ENCODE measurements at places on chromosomes 1 and 21.

GRCh38 chr1:59879996-59880505, 46.5 kb downstream of the CYP2J2 start:
- DNase-seq, result no peak

DNA sequence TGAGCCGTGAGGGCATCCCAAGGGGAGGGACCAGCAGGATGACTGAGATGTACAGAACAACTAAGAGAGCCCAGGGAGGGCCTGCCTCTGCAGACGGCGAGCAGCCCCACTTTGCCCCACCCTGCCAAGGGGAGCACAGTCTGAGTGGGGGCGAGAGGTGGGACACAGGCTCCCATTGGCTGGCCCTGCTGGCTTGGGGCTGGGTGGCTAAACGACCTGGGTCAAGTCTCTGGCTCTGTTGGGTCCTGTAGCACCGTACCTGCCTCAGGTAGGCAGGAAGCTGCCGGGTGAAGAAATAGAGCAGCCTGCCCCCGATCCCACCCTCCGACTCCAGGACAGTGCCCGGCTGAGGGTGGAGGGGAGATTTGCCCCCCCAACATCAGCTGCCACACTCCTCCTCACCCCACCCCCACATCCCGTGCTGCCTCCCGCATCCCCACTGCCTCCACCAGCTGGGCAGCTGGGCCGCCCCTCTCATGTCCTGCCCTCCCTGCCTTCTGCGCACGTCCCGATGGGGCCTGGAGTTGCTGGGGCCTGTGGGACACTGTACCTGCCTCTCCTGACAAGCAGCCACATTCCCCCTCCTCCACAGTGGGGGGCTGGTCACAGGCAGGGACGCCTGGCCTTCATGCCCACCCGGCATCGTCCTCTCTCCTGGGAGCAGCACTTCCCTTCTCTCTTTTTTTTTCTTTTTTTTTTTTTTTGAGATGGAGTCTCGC, 12.6 kb upstream of the PLEKHG5 start:
- no peak for DNase-seq

DNA sequence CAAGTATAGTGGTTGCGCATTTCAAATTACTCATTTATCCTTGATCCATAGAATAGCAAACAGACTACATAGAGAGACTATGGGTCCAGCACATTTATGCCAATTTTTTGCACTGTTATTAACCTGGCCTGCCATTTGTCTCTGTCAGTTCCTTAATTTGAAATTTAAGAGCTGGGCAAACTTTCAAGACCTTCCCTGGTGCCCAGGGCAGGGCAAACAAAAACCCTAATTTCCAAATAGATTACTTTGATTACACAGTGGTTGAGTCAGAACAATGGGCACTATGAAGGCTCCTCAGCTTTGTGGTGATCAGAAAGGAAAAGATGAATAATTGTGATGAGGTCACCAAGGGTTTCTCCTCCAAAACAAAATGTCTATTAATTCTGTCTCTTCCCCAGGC, 80.6 kb downstream of the TNFSF18 start:
- no peak for DNase-seq

GRCh38 chr21:32207406-32207716, 71.5 kb downstream of the MIS18A start:
- peak; percentile 76 for DNase-seq

DNA sequence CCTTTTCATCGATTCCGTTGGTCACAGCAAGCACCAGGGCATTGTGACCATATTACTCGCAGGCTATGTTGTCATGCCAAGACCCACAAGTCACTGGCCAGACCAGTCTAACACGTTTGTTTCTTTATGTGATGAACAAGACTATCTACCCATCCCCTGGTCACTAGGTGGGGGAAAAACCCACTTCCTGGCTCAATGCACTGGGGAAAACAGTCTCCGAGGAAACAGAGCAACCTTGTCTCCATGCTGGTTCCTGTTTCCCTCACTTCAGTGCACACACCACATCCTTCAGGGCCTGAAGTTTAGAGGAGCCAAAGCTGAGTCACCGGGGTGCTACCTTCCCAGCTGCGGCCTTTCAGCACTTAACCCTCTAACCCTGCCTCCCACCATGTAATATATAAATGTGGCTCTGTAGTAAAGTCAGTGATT, 20.9 kb downstream of the ERICH3 start:
- no peak for DNase-seq

DNA sequence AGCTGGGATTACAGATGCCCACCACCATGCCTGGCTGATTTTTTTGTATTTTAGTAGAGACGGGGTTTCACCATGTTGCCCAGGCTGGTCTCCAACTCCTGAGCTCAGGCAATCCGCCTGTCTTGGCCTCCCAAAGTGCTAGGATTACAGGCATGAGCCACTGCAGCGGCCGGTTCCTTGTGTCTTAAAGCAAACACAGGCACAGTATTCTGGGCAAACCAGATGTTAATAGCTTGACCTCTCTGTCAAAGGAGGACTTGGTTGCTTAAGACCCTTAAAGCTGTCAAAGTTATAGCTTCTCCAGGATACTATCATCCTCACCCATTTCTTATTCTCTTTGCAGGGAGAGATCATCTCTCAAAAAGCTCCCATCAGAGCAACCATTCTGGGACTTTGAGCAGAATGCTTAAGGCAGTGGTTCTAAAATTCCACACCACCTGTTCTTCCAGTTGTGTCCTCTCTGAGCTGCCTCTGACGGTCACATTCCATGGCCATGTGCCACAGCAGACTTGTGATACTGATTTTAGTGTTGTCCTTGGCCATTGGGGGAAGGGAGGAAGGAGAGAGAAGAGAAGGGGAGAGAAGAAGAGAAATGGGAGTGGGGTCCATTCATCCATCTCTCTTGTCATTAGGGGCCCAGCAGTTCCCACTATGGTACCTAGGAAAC, 81.8 kb downstream of the PBX1 start:
- no peak for DNase-seq

- DNase-seq, result no peak
Measured at GRCh38 chr1:222890716-222891115, 75.9 kb downstream of the DISP1 start.

DNA sequence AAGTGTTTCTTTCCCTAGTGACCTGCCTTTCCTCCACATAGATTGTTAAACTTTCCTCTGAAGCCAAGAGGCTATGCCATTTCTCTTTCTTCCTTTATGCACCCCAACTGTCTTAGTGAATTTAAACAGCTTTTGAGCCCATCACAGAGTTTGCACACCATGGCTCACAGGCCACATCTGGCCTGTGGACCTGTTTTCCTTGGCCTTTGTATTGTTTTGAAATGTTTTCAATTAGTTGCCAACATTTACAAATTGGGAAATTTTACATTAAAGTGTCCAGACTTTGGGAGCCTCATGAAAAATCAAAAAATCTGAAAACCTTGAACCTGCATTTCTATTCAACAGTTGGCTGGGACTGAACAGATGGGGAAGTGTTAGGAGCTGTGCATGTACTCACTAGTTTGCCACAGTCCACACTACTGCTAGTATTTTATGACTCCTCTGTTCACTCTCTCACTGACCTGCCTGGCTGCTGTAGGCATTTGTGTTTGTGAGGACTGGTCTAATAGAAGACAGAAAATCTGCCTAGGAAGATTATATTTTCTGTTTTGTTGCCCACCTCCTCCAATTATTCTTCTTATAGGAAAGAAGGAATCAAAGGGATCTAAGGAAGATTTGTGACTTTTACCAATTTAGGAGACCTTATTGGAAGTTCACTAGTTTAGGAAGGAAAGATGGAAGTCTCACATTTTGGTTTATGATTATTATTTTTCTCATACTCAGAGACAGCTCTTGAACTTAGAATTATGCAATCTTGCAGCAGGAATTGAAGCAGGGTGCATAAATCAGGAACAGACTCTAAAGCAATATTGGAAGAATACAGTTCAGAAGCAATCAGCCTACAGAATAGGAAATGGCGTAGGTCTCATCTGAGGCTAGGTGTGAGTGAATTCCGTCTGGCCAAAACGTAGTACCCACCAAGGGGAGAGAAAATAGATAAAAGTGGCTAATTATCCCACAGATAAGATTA, 134.7 kb downstream of the HLX start:
- no peak for DNase-seq

DNA sequence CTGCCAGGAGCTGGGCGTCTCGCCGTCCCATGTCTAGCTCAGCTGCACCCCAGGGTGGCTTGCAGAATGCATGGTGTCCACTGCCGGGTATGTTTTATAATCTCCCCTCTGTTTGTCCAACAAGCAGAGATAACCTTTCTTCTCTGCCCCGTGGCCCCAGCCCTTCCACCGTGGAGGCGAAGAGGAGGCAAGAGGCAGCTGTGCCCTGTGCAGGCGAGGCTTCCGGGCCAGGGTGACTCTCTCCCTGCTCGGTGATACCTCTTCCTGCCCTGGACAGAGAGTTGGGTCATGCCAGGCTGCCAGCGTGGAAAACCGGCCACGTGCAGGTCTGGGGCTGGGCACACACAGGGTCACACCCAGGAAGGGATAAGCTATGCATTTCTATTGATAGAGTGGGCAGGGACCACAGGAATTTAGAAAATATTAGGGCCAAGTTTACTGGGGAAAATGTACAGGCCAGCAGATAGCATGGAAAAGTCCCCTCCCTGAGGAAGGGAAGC, at the start of gene TFF2:
TSS of gene TFF2 (minus strand) at position 68 of the 500 bp plus-strand sequence. CDS start at position 31, 37 bp downstream.
- DNase-seq, result no peak

GRCh38 chr1:72432645-72433267, 150.4 kb upstream of the NEGR1 start:
- no peak for DNase-seq

- no peak for DNase-seq
Measured at GRCh38 chr1:155279268-155279667, 2.0 kb downstream of the HCN3 start.

- no peak for DNase-seq
Measured at GRCh38 chr1:231592809-231593208, 33.8 kb upstream of the DISC1 start.

DNA sequence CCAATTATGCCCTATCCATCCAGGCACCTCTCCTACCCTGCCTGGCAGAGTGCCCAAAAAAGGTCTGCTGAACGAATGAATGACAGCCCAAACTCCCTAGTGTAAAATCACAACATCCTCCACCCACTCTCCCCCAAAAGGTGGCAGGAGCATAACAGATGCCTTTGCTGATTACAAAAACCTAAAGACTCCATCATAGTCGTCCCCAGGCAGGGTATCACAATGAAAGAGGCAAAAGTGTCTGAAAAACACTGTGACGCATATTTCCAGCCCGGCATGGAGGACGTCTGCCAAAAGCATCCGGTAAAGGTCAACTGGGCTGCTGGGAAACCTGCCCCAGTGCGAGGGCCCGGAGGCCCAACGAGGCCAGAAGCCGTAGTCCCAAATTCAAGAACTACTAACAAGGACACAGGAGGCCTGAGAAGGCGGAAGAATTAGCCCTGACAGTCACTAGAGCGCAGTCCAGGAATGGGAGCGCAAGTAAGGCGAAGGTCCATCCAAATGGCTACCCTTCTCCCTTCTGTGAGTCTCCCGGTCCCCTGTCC, 576 bp downstream of the SMIM12 start:
- DNase-seq, result no peak

- DNase-seq, result no peak
Measured at GRCh38 chr1:203331224-203331623, 19.7 kb downstream of the FMOD start.

- no peak for DNase-seq
Measured at GRCh38 chr1:158731707-158732106, 11.2 kb upstream of the OR6K3 start.

- no peak for DNase-seq
Measured at GRCh38 chr1:183693521-183693920, 40.4 kb upstream of the APOBEC4 start.

DNA sequence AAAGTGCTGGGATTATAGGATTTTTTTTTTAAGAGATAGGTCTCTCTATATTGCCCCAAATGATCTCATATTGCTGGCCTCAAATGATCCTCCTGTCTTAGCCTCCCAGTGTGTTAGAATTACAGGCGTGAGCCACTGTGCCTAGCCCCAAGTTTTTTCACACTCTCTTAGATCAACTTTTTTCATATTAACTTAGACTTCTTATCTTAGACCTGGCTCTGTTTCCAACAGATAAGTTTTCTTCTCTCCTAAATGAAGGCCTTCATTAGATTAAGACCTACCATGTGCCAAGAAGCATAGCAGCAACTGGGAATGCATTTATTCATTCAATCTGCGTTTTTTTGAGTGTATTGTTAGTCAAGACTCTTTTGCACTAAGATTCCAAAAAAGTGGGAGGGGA, 20.2 kb upstream of the HTR1D start:
- DNase-seq, result no peak

GRCh38 chr1:245045087-245045881, 109.5 kb upstream of the KIF26B start:
- no peak for DNase-seq

DNA sequence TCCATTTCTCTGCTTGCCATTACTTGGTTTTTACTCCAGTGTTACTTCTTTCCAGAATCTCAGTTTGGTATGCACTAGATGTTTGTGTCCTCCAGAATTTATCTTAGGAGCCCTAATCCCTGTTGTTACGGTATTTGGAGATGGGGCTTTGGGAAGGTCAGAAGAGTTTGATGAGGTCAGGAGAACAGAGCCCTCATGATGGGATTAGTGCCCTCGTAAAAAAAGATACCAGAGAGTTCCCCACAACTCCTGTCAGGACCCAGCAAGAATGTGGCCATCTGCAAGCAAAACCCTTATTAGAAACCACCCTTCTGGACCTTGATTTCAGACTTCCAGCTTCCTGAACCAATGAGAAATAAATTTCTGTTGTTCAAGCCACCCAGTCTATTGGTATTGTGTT, 98.0 kb downstream of the ADAMTS1 start:
- DNase-seq, result no peak

DNA sequence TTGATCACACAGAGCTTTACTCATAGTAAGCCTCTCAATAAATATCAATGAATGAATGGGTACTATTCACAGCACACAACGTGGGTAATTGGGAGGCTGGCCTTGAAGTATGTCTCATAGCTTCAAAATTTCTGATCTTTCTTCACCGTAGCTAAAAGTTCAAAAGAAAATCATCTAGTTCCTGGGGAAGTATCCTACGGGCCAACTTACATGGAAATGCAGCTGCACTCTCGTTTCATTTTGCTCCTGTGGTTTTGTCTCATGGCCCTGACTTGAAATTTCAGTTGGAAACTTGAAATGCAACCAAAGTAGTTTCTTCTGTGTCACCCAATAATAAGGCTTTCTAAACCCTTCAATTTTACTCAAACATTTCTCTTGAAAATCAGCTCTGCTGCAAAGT, 76.1 kb upstream of the CNIH3 start:
- DNase-seq, result no peak

DNA sequence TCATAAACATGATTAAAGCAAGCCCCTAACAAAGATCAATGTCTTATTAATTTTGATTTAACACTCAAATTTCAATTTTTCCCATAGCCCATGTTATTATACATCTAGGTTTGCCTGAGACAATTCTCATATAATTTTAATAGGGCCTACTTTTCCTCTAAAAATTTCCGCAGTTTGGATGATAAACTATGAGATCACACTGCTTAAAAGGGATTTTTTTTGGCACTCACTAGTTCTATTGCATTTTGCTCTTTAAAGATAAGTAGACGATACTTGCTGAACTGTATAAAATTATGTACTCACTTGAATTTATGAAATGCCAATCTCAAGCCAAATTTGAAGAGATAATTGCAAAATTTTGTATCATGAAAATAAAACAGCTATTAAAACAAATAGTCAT, 480.4 kb upstream of the ZRANB2 start:
- DNase-seq, result no peak
